Activated effector memory CD4-positive, alpha-beta T cell treated with Interleukin-2 at 50 U/mL for 16 hours (primary cell): ENCODE measurements at places on chromosomes 12 and 14.

DNA sequence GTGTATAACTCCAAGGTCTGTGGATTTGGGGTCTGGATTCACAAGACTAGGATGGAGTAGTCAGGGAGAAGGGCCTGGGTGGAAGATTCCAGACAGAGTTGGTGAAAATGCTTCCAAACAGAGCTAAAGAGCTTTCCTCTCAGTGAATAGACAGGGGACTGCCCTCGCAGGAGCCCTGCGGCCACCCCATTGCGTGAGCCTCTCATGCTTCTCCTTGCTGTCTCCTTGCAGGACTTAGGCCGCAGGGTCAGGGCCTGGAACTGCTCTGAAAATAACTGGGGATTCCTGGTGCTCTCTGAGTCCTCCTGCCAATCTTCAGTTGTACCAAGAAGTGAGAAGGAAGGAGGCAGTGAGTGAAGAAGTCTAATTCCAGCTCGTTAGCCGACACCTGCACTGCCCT is 49.0 kb upstream of the KCNA1 start:
- DNase-seq = no peak

DNA sequence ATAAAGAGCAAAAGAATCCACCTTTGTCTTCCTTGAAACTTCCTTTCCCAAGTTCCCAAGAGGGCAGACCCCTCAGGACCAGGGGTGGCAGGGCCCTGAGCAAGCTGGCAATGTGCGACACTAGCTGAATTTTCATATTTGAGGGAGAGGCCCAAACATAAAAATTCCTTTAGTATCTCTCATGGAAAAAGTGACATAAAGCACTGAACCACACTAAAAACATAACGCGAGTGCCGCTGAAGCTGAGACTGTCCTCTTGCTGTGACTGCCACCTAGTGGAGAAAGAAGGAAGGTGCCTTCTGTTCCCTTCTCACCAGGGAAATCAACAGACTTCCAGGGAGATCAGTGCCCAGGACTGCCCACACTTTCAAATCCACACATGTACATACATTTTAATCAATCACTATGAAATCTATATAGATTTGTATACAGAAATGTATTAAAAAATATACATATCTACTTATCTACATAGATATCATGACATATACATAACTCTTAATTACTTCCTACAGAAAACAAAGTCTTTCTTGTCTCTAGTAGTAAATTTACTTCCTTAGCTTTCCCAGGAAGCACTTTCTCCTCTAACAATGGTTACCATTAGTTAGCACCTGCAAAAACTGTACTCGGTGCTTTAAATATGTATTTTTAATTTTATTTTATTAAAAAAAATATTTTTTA is 53.8 kb downstream of the SSH1 start:
- peak; percentile 25 for DNase-seq

- no peak for DNase-seq
Observed at GRCh38 chr12:131883521-131883900, 10.9 kb upstream of the ULK1 start.

DNA sequence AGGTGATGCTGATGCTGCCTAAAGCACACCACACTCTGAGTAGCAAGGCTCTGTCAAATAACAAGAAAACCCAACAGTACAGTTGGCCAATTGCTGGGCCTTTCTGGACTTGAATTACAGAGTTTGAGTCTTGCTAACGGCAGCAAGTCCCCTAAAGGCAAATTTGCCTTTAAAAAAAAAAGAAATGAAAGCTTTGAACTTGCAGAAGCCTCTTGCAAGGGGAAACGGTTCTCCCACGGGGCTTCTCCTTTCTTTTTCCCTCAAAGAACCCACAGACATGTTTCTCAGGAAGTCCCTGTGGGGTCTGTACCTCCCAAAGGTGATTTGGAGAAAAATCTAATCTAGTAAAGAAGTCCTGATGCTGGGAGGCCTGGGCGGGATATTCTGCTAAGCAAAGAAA is 191.3 kb upstream of the MYL2 start:
- DNase-seq = no peak

GRCh38 chr12:92079054-92079385 is 66.6 kb downstream of the BTG1 start:
- no peak for DNase-seq

- DNase-seq = no peak
Observed at GRCh38 chr12:41365653-41366171, 177.6 kb downstream of the PDZRN4 start.

DNA sequence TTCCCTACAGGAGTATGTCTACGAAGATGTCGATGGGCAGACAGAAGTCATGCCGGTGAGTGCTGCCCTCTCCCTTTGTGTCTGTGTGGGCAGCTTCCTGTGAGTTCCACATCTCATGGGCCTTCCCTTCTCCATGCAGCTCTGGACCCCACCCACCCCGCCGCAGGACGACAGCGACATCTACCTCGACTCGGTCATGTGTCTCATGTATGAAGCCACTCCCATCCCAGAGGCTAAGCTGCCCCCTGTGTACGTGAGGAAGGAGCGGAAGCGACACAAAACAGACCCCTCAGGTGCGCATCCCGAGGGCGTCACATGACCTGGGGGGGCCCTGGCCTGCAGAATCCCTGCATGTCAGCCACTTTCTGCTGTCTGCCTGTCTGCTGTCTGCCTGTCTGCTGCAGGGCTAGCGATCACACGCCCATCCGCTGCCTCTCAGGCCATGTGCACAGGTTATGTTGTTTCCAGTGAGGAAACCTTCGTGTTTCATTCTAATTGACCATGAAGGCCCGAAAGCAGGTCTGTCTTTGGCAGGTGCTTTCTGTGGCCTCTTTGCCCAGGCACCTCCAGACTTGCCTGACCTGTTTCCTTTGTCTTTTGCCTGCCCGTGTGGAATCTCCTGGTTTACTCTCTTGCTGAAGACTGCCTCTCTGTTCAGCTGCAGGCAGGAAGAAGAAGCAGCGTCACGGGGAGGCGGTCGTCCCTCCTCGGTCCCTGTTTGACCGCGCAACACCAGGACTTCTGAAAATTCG is 95.1 kb downstream of the EP400 start:
- DNase-seq = no peak

DNA sequence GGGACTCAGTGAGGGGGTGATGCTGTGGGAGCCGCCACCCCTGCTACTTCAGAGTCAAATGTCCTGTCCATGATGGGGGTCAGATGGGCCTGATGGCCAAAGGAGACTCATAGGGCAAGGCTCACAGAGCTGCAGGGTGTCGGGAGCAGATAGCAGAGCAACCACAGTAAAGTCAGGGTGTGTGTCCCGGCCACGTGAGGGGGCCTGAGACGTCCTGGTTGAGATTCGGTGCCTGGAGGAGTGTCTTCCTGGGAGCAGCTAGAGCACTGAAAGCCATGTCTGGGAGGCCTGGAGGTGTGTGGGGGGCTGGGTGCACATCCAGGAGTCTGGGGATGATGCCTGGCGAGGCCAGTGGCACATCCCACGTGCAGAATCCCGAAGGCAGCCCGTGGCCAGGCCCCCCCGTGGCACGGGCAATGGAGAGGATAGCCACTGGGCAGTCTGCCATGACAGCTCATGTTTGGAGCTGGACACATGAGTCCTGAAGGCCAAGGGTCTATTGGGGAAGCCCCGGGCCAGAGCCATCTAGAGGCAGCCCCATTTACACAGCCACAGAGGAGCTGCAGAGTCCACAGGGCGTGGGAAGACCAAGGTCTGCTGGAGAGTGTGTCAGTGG is 308.0 kb upstream of the SFSWAP start:
- no peak for DNase-seq

DNA sequence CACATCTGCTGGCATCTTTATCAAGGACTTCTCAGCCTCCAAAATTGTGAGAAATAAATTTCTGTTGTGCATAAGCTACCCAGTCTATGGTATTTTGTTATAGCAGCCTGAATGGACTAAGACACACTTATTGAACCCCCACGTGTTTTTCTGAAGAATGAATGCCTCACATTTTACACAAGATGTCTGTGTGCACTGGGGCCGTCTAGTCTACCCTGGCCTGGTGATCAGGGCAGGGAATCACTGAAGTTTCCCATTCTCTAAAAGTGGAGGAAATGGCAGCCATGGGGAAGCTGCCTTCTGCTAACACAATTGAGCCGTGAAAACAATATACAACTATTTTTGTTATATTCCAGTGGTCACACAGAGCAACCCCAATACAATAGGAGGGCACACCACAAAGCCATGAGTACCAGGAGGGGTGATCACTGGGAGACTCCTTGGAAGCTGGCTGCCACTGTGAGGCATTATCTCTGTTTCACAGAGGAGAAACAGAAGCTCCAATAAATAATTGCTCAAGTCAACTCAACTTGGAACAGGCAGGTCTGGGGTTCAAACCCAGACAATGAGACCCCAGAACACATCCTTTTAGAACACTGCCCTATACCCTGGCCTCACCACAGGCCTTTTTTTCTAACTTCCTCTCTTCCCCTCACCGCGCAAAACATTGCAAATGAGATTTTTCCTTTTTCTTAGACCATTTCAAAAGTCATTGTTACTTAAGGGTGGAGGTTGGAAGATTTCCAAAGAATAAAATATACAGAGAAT is 18.3 kb upstream of the LTA4H start:
- DNase-seq = no peak

GRCh38 chr12:5503774-5504173 is 71.9 kb downstream of the NTF3 start:
- no peak for DNase-seq

GRCh38 chr14:32814721-32815120 is 124.0 kb upstream of the NPAS3 start:
- DNase-seq = no peak

GRCh38 chr12:130401703-130402102 is 64.0 kb downstream of the PIWIL1 start:
- DNase-seq = no peak

- DNase-seq = no peak
Observed at GRCh38 chr12:20050221-20050620, 318.1 kb upstream of the PDE3A start.

DNA sequence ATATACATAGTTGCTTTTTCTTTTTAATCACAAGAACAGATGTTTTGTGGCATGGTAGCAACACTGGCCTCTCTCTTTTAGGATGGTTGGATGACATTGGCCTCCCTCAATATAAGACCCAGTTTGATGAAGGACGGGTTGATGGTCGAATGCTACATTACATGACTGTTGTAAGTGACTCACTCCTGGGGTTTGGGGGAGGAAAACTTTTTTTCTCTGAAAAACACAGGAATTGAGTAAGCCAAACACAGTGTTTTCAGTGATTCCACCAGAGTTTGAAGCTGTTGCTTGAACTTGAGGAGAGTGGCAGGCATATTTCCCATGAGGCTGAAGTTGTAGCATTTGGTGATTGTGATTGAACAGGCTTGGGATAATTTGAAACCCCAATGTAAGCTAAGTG is 13.7 kb upstream of the REP15 start:
- DNase-seq = no peak

GRCh38 chr12:80217011-80217535 is 117.7 kb downstream of the OTOGL start:
- no peak for DNase-seq

DNA sequence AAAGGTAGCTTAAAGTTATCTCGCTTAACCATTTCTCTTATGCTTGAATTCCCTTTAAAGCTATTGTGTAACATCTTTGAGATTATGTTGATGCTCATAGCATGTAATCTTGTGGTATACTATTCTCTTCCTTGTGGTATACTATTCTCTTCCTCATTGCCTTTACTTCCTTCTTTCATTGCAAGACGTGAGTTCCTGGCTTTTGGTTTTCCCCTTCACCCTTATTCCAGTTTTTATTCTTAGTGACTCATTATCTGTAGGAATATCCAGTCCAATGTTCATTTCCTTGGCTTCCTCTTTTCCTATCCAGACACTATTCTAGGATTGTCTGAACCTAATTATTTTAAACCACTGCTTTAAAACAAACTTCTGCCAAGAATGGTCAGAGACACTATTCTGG is 564.0 kb downstream of the CCER1 start:
- no peak for DNase-seq
